ENCODE measurements at places on chromosomes 4 and X.

GRCh38 chrX:155027509-155028066 lies 944 bp downstream of the FUNDC2 start:
- DNase-seq, result no peak

GRCh38 chrX:130637591-130637990 lies 235.8 kb downstream of the RBMX2 start:
- DNase-seq, result no peak

- DNase-seq, result no peak
Observed at GRCh38 chr4:17276776-17277175, 235.1 kb downstream of the QDPR start.

GRCh38 chr4:150149381-150149780 lies 71.1 kb downstream of the DCLK2 start:
- DNase-seq, result no peak

- DNase-seq, result peak; percentile 71
Observed at GRCh38 chrX:115560978-115561604, at the start of gene PLS3. TSS of gene PLS3 (plus strand) at chrX:115561174. CDS start at chrX:115610251, 49,077 bp downstream.

GRCh38 chr4:57100979-57101651 lies 9.1 kb downstream of the IGFBP7 start:
- no peak for DNase-seq

GRCh38 chr4:40842725-40843423 lies 93.1 kb downstream of the NSUN7 start:
- no peak for DNase-seq

DNA sequence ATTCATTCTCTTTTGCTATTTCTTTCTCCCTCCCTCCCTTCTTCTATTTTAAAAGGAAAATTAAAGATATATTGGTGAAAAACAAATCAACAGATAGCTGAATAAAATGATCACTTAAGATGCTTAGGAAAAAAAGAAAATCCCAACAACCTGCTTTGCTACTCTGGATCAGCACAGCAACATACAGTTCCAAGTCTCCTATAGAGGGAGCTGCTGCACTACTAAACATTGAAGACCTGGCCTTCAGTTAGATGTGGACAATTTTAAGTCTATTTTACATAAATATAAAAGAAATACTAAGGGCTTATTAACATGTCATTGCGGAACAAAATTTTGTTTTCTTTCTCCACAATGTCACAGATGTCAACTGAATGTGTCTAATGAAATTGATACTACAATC lies 226.4 kb downstream of the MAGEB5 start:
- no peak for DNase-seq

GRCh38 chr4:119932277-119932676 lies 134.4 kb downstream of the MAD2L1 start:
- no peak for DNase-seq

GRCh38 chr4:105453550-105454205 lies 20.2 kb downstream of the PPA2 start:
- no peak for DNase-seq

GRCh38 chrX:20361890-20362262 lies 95.2 kb upstream of the RPS6KA3 start:
- no peak for DNase-seq

Measured in occipital lobe (tissue), 3 donors.